ENCODE measurements at places on chromosomes 7 and 10.

GRCh38 chr7:133409421-133409820, 156.5 kb downstream of the EXOC4 start:
- DNase-seq, result no peak

DNA sequence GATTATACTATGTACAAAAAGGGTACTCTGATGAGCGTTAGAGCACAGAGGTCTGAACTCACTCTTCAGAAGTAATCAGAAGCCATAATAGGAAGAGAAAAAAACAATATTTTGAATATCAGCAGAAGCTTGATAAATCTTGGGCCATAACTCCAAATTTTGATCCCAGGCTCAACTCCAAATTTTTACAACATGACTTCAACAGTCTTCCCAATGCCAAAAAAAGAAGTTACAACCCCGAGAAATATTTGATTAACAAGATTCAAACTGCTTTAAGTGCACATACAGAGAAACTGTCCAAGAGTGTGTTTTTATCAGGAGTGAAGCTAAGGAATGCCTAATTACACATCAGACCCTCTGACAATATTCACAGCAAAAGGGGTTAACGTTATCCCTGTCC, 7.5 kb downstream of the MPP7 start:
- DNase-seq, result no peak

GRCh38 chr7:91557789-91558404, 293.7 kb downstream of the FZD1 start:
- DNase-seq, result no peak

- DNase-seq, result no peak
Measured at GRCh38 chr7:41928166-41928565, 225.3 kb upstream of the INHBA start.

DNA sequence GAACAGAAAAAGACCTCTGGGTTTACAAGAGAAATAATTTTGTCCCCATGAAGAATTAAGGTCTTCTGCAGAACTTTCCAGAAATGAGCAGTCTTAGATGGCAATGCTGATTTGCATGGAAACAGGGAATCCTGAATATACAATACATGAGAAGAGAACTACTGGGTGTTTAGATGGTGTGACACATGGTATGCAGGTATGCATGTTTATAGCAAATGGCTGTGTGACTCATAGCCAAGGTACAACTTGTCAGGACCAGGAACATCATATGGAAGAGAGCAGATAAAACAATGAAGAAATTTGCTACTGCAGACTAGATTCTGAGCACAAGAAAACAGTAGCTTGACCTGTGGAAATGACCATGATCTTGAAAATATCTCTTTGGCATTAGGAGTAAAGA, 907.8 kb downstream of the GATA3 start:
- DNase-seq, result no peak

- DNase-seq, result no peak
Measured at GRCh38 chr7:16543456-16543855, 16.8 kb downstream of the LRRC72 start.

DNA sequence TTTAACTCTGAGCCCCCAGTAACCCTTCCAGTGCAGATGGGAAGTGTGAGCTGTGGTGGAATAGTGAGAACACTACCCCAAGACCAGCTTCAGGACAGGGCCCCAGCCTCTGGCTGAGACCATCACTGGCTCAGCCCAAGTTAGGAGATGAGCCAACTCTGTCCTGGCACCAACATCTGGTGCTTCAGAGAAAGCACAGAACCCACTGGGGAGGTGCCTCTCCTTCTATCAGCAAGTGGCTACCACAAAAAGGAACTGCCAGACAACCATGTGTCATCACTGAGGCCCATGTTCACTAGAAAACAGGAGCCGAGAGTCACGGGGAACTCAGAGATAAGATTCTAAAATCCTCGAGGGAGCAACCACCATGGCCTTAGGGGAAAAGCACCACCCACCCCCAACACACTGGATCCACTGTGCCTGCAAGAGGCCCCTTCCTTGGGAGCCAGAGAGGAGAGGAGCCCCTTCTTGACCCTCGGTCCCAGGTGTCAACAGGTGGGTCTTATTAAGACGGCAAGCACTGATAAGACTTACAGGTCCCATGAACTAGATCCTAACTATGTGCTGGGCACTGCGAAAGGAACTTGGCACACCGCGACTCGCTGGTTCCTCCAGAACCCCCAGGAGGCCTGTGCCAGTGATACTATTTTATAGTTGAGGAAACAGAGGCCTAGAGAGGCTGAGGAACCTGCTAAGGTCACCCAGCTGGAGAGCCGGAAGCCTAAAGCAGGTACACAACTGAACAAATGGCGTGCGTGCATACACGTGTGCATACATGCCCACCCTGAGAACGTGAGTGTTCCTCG, 102.7 kb downstream of the FAM53B start:
- no peak for DNase-seq

DNA sequence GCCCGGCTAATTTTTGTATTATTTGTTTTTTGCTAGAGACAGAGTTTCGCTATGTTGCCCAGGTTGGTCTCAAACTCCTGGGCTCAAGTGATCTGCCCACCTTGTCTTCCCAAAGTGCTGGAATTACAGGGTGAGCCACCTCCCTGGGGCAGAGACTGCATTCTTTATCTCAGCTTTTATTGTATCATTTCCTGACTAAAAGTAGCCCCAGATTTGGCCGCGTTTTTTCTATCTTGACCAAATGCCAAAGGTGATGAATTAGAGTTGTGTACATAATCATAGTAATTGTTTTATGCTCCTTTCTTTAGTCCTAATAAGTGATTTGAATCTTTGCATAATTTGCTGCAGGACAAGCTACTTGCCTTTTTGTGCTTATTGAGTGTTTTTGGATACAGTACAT, 3.1 kb upstream of the SMNDC1 start:
- DNase-seq, result no peak

- DNase-seq, result no peak
Measured at GRCh38 chr7:69780379-69780778, 182.1 kb downstream of the AUTS2 start.

DNA sequence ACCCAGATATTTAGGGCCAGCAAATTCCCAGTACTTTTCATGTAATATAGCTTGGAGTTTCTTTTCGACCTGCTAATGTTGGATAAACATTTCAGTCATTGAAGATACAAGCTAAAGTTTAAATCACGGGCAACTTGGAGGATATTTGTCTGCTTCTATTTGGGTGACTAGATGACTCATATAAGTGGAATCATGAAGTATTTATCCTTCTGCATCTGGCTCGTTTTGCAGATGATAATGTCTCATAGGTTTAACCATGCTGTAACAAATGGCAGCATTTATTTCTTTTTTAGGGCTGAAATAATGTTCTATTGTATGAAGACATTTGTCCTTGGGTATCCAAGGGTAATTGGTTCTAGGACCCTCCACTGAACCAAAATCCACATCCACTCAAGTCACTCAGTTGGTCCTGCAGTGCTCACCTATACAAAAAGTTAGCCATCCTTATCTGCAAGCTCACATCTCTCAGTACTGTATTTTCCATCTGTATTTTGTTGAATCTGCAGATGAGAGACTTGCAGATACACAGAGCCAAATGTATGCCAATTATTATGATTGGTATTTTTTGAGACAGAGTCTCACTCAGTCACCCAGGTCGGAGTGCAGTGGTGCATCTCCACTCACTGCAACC, 187.2 kb upstream of the CSTF2T start:
- no peak for DNase-seq

DNA sequence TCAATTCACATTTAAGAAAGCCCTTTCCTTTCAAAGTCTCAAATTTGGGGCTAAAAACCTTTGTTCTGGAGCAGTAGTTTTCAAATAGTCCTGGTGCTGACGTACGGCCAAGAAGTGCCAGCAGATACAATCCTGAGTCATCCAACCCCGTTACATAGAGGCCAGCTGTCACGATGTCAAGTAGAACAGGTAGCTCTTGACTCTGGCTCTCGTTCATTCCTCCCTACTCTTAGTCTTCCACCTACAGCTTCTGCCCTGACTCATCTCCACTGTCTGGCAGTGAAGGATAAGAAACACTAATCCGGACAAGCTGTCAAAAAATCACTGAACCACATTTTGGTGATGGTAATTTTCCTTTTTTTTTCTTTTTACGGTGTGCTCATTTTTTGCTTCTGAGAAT, 132.4 kb upstream of the PTN start:
- DNase-seq, result no peak

- no peak for DNase-seq
Measured at GRCh38 chr7:145009876-145010275, 174.0 kb upstream of the TPK1 start.

GRCh38 chr7:88429382-88429781, 122.7 kb upstream of the STEAP4 start:
- no peak for DNase-seq

DNA sequence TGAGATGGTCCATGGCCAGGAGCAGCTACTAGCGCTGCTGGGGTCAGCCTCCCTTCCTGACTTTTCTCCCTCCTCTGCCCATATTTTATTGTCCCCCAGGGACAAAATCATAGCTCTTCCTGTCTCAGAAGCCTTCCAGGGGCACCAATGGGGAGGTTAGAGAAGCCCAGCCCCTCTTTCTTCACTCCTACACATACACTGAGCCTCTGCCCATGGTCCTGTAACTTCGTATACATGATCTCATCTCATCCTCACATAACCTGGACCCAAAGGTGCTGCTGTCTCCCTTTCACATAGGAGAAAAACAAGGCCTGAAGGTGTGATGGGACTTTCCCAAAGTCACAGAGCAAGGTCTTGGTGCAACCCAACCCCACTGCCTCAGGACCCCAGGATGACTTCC, 2.5 kb downstream of the SRRM3 start:
- no peak for DNase-seq

- no peak for DNase-seq
Measured at GRCh38 chr7:41012041-41012440, 690.8 kb downstream of the INHBA start.

DNA sequence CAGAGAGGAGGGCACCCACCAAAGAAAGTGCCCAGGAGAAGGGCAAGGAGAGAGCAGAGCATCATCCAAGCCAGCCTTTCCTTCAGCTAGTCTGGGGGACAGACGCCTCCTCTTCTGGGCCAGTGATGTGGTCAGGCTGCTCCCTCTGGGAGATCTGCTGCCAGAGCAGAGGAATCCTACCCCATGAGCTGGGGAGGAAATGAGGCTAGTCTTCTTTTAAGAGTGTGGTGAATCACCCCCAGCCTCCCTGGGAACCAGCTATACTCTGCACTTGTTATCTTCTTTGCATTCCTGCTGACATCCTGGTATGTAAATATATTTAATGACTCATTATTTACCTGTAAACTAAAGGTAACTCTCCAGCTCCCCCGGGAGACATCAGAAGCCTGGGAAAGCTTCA, 41.6 kb upstream of the EPHB6 start:
- peak; percentile 61 for DNase-seq

GRCh38 chr7:40859965-40860543, 725.2 kb downstream of the SUGCT start:
- no peak for DNase-seq

DNA sequence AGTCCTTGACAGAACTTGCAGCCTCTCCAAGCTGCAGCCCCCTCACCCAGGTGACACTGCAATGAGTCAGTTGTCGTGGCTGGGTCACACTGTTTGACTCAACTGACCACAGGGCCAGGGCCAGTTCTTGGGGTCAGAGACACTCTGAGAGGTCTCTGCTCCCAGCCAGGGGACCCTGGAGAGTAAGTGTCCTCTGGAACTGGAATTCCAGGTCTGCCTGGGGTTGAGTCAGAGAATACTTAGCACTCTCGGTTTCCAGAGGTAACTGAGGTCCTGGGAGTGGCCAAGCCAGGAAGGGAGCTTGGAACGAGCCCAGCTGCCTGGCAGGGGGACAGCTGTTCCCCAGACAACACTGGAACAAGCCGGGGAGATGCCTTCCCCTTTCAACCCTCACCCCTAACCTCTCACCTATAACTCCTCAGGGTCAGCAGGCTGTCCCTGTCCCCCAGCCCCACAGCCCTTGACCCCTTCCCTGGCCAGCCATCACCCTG, 2.2 kb upstream of the MYL10 start:
- no peak for DNase-seq

DNA sequence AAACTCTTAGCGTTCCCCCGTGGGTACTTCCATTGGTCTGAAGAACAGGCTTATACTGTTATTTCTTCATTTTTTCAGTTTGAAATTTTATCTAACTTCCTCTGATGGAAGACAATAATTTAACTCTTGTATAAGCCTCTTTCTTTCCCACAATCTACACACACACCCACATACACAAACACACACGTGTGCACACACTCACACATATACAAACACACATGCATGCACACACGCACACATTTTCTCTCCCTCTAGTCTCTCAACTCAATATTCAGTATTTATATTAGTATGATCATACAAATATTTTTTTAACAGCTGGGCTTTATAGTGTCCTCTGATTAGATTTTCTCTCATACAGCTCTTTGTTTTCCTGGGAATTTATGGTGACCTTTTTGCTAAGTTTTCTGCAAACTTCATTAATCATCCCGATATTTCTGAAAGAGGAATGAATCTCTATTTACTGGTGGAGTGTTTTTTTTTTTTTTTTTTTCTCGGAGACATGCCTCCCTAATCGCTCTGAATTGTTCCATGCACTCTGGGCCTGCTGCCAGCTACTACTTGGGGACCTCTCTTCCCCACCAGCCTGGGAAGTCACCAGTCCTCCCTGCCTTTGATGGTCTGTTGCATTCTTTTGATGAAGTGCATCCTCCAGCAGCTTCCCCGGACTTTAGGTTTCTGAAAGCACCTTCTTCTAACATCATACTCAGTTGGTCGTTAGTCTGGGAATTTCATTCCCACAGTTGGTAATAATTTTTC, 75.5 kb downstream of the ZNF777 start:
- DNase-seq, result no peak

DNA sequence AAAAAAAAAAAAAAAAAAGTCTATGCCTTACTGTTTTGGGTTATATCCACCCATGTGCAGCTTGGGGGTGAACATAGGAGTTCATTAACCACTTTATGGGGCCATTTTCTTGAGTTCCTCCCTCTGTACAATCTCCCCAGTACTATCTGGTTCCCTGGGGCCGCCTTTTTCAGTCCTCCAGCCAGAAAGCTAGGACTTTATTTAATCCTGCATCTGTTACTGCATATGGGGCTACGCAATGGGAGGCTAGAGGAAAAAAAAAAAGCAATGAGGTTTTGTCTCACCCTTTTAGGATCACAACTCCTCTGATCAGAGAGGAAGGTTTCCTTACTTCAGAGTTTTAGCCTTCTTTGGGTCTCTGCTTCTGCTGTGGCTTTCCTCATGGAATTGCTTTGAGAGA, 51.0 kb downstream of the BTRC start:
- no peak for DNase-seq

GRCh38 chr7:107961405-107961804, 41.6 kb downstream of the LAMB1 start:
- no peak for DNase-seq

GRCh38 chr7:96188591-96188991, 133.3 kb downstream of the SLC25A13 start:
- DNase-seq, result no peak

DNA sequence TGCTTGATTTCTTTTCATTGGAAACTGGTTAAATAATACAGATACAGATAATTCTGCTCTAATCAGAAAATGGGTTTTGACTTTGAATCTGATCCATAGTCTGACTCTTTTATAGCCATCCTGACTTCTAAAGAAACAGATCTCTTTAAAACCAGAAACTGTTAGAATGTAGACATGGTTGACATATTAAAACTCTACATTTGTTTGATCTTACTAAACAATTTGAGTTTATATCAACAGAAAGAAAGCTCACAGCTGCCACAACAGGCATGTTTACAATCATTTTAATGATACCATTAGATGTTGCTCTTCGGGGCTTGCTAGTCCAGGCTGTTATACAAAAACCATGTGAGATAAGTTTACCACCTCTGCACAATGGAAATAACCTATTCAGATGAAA, 193.0 kb upstream of the SEMA3A start:
- DNase-seq, result no peak

- no peak for DNase-seq
Measured at GRCh38 chr7:133910761-133911160, 216.4 kb upstream of the LRGUK start.

GRCh38 chr7:11831736-11832495, at the start of gene THSD7A:
THSD7A (minus strand) TSS chr7:11832198; CDS start chr7:11831946, 252 bp downstream.
- no peak for DNase-seq
